Effector CD4-positive, alpha-beta T cell (primary cell): ENCODE measurements at places on chromosomes 5 and 9.

- DNase-seq: no peak
Observed at GRCh38 chr5:56145511-56145910, 87.6 kb downstream of the ANKRD55 start.

DNA sequence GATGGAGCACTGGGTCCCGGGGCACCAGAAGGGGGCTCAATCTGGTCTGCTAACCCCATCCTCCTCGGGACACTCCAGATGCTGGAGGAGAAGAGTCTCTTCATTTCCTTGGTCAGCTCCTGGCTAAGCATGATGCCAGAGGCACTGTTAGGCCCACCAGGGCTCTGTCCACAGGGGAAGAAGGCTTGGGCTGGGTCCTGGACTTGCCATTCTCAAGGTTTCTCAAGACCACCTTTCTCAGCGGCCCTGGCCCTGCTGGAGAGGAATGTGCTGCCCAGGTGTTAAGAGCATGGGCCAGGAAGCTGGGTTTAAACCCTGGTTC lies 7.9 kb downstream of the SH2D3C start:
- no peak for DNase-seq

DNA sequence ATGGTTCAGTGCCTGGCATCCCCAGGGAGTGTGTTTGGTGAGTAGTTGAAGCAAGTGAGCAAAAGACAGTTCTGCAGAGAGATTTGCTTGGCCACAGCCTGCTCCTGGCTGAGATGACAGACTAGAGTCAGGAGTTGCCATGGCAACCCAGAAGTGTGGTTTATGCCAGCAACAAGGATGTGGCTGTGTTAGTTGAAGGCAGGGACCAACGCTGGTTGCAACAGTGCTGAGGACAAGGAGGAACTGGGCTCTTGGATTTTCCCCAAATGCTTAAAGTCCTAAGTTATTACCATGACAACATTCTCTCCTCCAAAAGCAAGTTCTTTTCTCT lies 2.7 kb downstream of the NXNL2 start:
- DNase-seq: no peak

GRCh38 chr5:92179651-92180050 lies 796.5 kb upstream of the ARRDC3 start:
- no peak for DNase-seq

DNA sequence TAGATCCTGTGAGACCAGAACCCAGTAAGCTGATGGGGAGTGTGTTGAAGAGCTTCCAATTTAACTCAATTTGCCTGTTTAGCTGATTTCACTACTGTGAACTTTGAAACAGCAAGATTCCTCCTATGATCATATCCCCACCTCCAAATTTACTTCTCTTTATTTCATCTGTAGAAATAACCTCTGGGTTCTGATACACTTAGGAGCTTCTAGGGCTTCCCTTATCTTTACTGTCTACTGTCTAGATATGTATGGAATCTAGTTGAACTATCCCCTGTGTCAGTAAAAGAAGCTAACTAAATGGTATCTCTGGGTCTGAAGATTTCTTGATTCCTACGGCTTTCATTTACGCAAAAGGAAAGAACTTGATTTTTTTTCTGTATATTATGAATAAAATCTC lies 116.8 kb downstream of the GCNT1 start:
- no peak for DNase-seq

DNA sequence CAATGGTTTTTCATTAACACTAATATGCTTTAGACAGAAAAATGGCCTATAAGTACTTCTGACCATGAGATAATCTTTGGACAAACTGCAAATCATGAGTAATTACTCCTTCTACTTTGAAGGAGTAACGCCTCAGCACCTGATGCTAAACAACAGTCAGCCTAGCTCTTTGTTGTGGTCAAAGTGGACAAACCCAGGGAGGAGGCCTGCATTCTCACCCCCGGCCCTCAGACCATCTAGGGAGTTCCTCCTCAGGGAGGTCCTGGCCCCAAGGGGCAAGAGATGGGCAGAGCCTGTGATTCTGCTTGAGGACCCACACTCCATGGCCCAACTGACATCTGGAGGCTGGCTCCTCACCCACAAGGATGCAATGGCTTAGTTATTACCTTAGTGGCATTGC lies 48.2 kb upstream of the ANGPTL2 start:
- DNase-seq: no peak

- no peak for DNase-seq
Observed at GRCh38 chr9:127452691-127453090, 1.4 kb downstream of the LRSAM1 start.

DNA sequence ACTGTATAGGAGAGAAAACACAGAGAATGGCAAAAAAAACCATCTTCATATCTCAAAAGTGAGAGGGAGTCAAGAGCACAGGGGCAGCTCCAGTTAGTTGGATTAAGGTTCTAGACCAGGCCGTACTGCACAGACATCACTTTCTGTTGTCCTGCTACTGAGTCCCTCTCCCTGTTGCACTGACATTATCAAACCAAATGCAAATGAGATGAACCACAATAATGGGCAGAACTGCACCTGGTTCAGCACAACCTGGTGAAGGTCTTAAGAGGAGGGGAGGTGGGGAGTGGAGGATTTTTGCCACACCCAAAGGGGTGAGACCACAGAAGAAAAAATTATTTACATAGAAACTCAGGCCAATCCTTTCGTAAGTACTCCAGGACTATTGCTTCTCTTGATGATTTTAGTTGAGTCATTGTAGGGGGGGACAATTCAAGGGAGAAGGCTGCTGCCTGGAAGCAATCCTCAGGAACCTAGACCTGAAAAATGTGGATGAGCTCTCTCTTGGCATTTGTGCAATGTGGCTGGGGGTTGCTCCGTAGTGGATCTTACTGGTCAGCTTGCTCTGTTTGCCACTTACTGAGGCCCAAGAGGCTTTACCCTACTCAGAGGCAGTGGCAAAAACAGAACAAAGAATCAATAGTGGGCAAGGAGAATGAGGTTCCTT lies 94.5 kb upstream of the PPP1R2B start:
- no peak for DNase-seq

DNA sequence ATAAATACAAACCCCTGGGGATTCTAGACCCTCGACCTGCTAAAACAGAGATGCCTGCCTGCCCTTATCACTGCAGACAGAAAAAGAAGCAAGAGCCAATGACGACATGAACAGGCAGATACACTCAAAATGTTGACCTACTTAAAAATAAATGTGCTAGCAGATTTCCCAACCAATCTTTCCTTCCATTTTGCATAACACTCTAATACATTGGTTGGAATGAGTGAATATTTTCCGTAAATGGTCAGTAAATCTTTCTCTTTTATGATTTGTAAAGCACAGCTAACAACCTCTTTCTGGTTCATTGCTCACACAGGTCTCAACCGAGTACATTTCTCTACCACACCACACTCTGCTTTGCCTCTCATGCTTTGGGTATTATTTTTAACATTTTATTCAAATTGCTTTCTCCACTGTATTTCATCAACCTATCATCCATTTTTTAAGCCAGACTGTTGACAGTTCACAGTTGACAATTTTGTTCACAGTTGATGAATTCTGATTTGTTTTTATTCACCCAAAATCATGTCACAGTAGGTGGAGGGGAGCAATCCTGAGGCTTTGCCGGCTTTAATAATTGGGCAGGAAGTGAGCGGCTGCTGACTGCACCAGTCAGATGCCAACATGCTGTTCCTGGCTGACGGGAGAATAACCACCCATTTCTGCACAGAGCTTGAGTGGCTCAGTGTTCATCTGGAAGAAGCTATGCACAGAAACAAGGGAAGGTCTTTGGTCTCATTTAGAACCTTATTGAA lies 426.6 kb downstream of the SPOCK1 start:
- DNase-seq: no peak

GRCh38 chr9:114613087-114613486 lies 2.0 kb downstream of the TMEM268 start:
- no peak for DNase-seq

- DNase-seq: no peak
Observed at GRCh38 chr5:60297658-60298057, 402.3 kb downstream of the DEPDC1B start.

DNA sequence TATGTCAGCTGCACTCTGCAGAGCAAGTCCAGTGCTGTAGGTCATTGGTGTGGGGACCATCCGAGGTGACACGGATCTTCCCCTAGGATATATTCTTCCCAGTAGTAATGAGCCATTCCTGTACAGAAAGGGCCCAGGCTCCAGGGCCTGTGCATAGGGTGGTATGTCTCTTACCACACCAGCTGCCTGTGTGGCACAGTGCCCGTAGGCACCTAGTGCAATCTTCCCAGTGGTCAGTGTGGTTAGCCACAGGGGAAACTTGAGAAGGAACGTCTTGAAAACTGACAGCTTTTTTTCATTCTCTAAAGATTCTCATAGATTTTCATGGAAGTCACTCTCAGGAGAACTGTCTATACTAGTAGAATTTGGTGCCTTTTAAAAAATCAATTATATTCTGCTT lies 39.8 kb downstream of the CYSTM1 start:
- DNase-seq: no peak

DNA sequence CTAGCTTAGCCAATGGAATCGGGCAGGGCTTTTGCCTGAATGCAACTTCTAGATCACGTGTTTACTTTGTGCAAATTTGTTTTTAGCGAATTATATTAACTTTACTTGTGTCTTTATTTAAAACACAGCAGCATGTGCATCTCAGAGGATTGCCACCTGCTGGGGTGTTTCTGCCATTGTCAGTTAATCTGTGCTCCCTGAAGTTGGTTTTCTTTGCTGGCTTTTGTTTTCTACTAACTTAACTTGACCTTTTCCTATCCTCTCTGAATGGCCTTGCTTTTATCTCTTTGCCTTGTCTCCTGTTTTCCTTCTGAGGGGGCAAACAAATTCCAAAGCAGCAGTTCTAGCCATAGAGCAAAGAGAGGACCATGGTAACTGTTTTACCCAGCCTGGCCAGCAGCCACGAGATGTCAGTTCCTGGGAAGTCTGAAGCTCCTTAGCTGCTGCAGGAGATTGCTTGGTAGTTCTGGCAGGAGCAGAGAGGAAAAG lies 67.6 kb downstream of the ARHGEF28 start:
- DNase-seq: no peak

DNA sequence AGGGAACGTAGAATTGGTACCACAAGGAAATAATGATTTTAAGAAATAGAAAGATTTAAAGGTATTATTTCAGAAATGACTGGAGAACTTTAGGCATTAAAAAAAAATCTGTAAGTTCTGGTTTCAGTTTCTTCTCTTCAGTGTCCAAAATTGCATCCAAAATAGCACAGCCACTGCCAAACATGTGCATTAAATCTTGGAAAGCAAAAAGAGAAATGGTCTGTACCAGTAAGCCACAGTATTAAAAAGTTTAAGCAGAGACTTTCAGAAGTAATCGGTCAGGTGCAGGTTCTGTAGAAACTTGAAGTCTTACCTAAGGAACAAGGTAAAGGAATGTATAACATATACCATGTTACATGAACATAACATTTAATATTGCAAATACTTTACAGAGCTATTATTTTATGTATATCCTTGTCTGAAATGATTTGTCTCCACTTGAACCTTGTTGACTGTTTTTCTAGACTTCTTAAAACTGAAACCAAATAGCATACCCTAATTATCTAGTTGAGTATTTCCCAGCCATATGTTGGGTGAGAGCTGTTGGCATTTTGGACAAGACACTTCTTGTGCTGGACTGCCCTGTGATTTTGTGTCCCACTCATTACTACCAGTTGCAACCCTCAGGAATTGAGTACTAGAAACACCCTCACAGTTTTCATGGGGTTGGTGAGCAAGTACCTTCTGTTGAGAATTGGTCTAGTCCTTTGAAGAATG lies 32.1 kb downstream of the NIPBL start:
- no peak for DNase-seq

DNA sequence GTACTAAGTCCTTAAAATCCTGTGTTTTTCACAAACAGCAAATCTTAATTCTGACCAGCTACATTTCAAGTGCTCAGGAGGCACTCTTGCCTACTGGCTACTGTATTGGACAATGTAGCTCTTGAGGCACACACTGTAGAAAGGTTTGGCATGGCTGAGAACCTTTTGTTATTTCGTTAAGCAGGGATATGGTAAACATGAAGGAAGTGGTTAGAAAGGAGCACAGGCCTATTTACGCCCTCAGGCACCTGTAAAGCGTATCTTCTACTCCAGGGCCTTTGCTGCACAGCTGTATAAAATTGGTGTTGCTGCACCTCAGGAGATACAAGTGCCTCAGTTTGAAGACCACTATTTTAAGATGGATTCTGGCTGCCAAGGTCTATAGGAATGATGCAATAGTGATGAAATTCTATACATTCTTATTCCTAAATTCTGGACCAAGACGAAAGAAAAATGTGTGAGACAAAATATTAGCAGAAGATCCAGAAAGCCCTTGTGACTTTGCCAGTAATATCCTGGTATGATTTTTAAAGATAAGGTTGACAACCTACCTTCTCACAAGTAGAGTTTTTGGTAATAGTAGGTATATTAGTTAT lies 9.3 kb upstream of the OTULIN start:
- DNase-seq: no peak

- DNase-seq: no peak
Observed at GRCh38 chr5:38548064-38548759, 8.2 kb downstream of the LIFR start.

GRCh38 chr5:178589180-178590140 lies 733 bp downstream of the COL23A1 start:
- DNase-seq: no peak
